ENCODE measurements at places on chromosomes 5 and 9.
A peak's percentile ranks its signal among the peaks of the same experiment; 100 is the strongest.

DNA sequence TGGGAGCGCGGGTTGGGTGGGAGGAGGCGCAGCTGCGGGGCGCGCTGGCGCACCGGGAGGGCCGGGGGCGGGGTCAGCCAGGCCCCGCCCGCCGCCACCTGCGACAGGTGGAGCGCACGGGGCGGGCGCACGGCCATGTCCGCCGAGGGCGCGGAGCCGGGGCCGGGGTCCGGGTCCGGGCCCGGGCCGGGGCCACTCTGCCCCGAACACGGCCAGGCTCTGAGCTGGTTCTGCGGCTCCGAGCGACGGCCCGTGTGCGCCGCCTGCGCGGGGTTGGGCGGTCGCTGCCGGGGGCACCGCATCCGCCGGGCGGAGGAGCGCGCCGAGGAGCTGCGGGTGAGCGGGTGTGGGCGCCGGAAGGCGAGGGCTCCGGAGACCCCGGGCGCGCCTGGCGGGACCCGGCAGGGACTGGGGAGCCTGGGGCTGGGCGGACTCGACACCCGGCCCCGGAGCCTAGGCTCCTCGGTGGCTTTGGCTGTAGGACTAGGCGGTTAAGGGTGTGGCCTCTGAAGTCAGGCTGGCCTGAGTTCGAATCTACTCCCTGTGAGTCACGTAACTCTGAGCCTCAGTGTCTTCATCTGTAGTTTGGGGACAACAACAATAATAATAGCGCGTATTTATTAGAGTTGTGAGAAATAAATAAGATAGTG, at the start of gene BSPRY:
Gene BSPRY, plus strand, starts transcription at position 97 of the 650 bp plus-strand sequence. Its CDS starts 39 bp downstream, at position 136.
- DNase-seq: peak; percentile 50

- DNase-seq: no peak
Measured at GRCh38 chr5:151101151-151101550, 20.3 kb upstream of the TNIP1 start.

GRCh38 chr5:95784514-95785302, 37.8 kb downstream of the GLRX start:
- no peak for DNase-seq

DNA sequence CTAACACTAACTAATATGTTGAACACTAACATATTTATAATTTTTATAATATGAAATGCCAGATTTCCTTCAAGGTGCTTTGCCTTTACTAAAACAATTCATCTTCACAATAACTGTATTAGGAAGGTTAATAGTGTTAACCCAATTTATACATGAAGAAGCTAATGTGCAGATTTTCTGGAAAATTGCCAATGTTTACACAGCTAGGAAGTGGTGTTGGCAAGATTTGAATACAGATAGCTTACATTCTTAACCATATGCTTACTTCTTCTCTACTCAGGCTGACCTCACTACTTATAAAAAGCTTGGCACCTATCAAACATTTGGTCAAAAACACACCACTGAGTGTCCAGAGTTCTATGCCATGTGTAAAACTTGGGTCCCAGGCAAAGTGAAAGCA, 445.4 kb upstream of the ITGA1 start:
- no peak for DNase-seq

DNA sequence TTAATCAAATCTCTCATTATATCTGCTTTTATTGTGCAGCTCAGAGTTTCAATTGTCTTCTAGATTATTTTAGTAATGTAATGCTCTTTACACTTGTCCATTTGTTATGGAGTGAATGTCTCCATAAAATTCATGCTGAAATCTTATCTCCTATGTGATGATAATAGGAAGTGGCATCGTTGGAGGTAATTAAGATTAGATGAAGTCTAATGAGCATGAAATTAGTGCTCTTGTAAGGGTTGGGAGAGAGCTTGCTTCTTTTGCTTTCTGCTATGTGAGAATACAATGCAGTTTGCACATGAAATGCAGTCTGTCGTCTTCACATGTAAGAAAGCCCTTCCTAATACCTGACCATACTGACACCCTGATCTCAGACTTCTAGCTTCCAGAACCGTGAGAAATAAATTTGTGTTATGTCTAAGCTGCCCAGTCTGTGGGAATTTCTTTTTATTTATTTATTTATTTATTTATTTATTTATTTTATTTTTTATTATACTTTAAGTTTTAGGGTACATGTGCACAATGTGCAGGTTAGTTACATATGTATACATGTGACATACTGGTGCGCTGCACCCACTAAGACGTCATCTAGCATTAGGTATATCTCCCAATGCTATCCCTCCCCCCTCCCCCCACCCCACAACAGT, 1399.2 kb upstream of the CDH6 start:
- no peak for DNase-seq

DNA sequence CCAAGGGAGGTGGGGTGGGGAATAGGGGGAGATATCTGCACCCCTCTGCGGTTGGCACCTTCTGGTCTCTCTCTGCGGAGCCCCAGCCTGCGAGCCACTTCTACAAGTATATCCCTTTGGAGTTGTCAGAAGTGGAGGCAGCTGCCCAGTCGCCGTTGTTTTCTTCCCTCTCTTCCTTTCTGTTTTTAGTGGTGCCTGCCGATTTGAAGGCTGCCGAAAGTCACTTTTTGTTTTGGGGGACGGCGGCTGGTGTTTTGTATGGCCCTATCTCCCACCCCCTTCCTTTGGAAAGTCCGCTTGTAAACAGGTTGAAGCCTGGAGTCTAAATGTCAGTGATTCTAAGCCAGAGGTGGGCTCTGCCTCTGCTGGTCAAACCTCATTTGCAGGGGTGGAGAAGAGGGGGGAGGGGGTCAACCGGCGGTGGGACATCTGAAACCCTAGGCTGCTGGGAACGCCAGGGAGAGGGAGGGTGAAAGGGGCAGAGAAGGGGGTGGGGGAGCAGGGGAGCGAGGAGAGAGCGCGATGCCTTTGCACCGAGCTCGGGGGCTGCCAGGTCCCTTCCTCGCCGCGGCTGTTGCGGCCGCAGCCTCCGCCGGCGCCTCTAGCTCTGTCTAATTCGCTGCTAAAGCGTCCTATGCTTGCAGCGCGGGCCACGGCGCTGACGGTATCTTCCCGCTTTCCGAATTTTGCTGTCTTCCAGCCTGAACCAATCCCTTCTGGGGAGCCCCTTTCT, at the start of gene FGF10:
Gene FGF10, minus strand, starts transcription at position 331 of the 733 bp plus-strand sequence. CDS start 738 bp downstream, outside the sequence.
- peak; percentile 16 for DNase-seq

- no peak for DNase-seq
Measured at GRCh38 chr5:21818370-21818720, 1034.8 kb downstream of the CDH12 start.

DNA sequence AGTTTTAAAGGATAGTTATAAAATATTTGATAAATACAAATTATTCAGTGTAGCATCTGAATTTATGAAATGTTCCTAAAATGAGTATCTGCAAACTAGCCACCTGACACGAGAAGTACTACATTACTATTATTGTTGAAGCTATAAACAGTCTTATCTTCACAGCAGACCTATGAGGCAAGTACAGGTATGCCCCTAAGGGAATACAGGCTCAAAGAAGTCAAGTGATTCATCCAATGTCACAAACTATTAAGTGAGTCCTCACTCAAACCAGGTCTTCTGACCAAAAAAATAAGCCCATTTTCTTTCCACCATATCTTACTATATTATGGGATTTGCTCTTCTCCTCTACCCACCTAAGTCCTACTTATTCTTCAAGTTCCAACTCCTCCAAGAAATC, 28.7 kb downstream of the STRBP start:
- DNase-seq: no peak

DNA sequence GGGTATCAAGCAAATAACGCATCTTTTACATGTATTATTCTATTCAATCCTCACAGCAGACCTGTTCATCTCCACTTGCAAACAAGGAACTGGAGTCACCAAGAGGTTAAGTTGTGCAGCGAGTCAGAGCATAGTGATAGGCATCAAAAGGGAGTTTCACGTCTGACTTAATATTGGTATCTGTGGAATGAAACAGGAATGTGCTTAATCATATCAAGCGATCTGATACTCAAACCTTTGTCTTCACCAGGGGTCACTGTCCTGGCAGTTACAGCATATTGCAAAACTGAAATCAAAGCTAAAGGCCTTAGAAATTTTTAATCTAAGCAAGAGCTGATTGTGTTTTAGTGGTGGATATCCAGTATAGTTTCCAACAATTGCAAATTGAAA, 271.6 kb downstream of the PLK2 start:
- DNase-seq: no peak

DNA sequence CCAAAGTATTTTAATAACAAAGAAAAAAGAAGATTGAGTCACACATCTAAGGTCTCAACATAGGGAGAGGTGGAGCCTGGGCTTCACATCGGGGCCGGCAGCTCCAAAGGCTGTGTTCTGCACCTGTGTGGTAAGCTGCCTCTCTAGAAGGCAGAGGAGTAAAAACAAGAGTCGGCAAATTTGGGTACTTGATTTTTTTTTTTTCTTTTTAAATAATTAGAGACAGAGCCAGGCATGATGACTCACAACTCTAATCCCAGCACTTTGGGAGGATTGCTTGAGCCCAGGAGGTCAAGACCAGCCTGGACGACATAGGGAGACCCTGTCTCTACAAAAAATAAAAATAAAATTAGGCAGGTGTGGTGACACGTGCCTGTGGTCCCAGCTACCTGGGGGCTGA, 4.7 kb downstream of the URM1 start:
- no peak for DNase-seq

GRCh38 chr5:9545992-9546851, at the start of gene SEMA5A:
Gene SEMA5A (minus strand): TSS chr5:9546075. CDS start chr5:9379946, 166,129 bp downstream.
- DNase-seq: no peak

GRCh38 chr5:2176581-2176980, 293.9 kb upstream of the IRX4 start:
- DNase-seq: no peak

DNA sequence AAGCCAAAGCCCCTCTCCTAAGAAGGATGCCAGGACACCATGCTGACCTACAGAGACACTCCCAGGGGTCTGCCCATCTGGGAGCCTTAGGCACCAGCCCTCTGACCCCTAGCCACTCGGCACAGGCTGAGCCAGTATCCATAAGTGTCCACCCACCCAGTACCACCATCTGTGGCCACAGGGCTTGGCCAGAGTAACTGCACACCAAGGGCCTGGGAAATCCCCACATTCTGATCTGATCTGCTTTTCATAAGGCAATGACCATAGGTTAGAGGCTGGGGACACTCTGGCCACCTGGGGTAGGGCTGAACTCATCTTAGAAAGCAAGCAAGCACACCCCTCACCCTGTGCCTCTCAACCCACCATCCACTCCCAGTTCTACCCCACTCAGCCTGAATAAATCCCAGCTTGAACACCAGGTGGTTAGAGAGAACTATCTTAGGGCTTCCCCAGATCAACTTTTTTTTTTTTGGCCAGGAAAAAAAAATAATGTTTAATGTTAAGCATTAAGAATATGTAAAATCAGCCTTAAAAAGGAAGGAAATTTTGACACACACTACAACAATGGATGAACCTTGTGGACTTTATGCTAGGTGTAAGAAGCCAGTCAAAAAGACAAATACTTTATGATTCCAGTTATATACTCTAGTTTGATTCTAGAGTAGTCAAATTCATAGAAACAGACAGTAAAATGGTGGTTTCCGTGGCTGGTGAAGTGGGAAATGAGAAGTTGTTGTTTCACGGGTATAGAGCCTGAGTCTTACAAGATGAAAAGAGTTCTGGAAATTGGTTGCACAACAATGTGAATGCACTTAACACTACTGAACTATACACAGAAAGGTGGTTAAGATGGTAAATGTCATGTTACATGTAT, 6.2 kb downstream of the GNPDA1 start:
- DNase-seq: no peak

DNA sequence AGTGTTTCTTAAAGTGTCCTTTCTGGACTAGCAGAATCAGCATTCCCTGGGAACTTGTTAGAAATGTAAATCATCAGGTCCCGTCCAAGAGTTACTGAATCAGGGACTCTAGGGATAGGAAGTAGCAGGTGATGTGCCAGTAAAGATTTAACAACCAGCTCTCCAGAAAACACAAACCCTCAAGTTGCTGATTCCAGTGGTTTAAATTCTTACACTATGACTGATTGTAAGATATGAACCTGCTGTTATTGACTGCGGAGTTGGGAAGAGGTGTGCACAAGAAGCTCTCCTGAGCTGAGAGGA, 39.1 kb upstream of the BASP1 start:
- DNase-seq: no peak

DNA sequence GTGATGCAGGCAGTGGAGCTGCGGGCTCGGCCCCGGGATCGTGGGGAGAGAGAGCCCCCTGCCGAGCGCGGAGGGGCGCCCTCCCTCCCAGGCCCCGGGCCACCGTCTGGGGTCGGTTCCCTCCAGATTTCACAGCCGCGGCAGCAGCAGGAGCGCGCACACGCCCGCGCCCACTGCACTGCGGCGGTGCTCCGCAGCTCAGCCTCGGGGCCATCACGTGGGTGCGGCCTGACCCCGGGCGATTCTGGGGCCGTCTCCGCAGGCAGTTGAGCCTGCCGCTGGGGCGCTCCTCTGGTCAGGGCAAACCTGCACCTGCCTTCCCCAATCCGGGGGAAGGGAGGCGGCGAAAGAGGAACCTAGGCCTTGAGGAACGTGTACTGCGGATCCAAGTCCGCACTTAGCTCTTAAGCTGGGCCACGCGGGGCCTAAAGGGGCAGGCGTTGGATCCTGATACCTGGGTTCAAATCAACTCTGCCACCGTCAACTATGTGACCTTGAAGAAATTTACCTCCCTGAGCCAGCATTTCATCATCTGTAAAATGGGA, 9.4 kb upstream of the DELE1 start:
- peak; percentile 60 for DNase-seq

GRCh38 chr5:141840280-141840812, 37.9 kb downstream of the PCDH1 start:
- DNase-seq: no peak

DNA sequence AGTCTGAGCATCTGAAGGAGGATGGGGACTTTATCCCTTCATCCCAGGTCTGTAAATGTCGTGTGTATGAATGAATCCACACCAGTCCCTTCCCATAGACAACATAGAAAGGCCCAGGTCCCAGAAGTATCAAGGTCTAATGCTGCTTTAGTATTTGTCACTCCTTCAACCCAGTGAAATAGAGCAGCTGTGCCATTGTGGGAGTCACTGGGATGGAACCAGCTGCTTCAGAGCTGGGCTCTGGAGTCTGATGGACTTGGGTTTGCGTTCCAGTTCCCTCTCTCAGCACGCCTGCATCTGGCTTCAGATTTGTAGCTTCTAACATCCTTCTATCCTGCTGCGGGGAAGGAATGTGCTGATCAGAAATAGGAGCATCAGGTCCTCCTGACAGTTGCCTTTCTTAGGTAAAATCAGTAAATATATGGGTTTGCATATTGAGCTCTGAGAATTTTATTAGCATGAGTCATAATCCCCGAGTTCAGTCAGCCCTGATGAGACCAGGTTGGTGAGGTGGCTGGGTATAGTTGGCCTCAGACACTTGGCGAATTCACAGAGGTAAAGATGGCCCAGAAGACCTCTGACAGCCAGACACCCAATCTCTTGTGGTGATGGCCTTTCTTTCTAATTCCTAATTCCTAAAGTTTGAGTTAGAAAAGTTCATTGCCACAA, 10.1 kb downstream of the ACO1 start:
- no peak for DNase-seq

- DNase-seq: no peak
Measured at GRCh38 chr9:133518200-133518599, 6.6 kb downstream of the MYMK start.

- DNase-seq: no peak
Measured at GRCh38 chr5:73728493-73729273, 102.7 kb downstream of the ARHGEF28 start.
